Keratinocyte (primary cell): ENCODE measurements at places on chromosomes 7 and 10.

DNA sequence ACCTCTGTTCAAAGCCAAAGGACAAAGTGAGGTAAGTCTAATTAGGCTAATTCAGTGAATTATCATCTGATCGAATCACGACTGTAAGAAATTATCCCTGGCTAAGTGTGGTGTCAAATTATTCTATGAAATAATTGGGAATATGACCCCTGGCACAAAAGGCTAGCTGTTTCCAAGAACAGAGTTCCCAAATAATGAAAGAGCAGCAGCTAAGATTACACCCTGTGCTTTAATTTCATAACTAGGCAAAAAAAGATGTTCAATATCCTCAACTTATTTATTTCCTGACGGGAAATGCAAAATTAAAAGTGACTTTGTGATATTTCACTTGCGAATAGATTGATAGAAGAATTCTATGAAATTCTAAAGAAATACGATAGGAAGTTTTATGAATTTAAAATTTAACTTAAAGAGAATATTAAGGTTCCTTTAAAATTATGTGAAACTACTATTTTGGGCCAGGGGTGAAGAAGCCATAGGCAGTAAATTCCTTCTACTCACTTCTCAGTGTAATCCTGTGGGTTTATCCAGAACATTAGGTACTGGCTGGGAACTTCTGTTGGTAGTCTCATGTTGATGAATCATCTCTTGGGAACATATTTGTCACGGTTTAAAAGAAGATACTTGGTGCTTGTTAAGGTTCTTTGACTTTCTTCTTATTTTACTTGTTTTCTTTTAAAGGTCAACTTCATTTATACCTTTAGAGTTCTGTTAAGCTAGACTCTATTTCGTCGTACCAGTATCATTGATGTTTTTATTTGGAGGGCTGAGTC is 148.5 kb downstream of the POLR1F start:
- DNase-seq = no peak

GRCh38 chr7:28490831-28491230 is 78.5 kb downstream of the CREB5 start:
- DNase-seq = no peak

DNA sequence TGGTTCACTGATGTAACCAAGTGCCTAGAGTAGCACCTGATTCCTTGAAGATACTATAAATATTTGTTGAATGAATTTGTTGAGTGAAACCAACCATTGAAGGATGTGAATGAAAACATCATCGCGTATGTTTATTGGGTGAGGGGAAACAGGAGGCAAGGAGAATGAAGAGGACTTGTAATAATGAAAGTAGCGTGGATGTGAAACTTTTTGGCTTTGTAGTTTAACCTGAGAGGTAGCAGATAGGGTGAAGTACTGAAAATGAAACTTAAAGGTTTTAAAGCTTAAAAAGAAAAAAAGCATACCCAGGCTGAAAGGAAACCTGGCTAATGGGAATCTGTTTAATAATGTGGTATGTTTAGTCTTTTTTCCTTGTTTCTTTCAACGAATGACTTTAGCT is 5.2 kb downstream of the CCNY start:
- no peak for DNase-seq

GRCh38 chr7:31314781-31315180 is 25.7 kb downstream of the NEUROD6 start:
- DNase-seq = no peak

DNA sequence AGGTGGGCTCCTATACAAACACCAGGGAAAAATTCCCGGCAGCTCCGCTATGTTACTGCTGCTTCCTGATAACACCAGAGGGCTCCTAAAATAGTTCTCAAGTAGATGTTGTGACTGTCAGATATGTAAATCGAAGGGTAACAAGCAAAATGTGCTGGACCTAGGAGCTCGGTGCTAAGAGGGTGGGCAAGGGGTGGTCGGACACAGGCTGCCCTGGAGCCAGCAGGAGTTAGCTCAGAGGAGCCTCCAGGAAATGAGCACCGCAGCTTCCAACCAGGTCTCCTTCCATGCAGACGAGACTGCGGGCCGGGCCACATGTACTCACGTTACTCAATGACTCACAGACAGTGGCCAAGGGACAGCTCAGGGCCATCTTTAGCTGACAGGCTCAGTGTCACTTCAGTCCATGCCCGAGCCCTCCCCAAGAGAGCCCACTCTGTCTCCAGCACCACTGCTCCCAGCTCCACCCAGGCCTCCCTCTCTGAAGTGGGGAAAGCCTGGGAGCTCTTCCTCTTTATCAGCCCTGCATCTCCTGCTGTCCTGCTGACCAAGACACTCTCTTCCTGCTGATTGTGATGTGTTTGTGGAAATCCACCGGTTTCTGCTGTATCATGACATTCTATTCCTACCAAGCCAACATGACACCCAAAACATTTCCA is 37.2 kb upstream of the TMEM273 start:
- DNase-seq = no peak

DNA sequence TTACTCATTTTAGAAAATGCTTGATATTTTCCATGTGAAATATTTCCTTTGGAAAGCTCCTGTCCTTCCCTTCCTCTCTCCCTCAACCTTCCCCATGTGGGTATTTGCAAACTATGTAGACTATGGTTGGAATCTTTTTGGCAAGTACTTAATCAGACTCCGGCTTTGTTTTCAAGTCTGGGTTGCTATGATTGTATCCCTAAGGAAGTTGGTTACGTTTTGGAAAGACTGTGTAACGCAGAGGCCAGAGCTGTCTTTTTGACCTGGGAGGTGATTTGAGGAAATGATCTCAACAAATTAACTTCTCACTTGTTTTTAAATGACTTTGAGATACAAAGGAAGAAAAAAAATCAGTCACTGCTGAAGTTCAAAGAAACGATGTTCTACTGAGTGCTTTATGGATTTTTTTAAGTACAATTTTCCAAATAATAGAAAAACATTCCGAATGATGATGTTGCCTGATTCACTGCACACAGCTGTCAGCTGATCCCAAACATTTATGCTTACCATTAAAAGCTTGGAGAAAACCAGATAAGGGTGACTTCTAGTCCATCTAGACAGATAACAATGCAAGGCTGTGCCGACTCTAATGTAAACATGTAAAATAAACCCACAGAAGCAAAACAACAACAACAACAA is 145.5 kb upstream of the CELF2 start:
- no peak for DNase-seq

DNA sequence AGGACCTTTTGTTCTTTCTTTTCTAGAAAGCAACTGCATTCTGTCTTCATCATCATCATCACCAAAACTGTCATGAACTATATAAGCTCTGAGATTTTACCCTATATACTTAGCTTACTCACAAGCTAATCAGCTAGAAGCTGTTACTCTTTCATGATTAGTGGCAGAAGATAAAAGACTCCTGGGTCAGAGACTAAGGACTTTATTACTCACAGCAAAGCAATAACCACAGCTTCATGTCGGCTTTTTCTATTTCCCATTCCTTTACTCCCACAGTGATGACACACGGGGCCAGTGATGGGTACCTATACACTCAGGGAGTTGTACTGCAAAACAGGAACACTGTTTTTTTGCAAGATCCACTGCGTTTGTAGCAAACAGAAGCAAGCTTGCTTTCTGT is 8.4 kb upstream of the C10orf88 start:
- no peak for DNase-seq

- no peak for DNase-seq
Measured at GRCh38 chr10:75276069-75276872, 40.5 kb upstream of the COMTD1 start.

- DNase-seq = no peak
Measured at GRCh38 chr7:100894860-100895700, 608 bp downstream of the ACHE start.

DNA sequence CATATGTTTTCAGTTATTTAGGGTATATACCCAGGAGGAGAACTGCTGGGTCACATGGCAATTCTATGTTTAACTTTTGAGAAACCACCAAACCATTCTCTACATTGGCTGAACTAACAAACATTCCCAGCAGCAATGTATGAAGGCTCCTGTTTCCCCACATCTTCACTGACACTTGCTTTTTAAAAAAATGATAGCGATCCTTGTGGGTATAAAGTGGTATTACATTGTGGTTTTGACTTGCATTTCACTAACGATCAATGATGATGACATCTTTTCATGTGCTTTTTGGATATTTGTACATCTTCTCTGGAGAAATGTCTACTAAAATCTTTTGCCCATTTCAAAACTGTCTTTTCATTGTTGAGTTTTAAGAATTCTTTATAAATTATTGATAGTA is 51.2 kb upstream of the ANAPC16 start:
- no peak for DNase-seq

GRCh38 chr10:102615361-102615760 is 28.9 kb upstream of the TRIM8 start:
- no peak for DNase-seq

GRCh38 chr7:44852590-44852989 is 4.7 kb upstream of the H2AZ2 start:
- DNase-seq = no peak

DNA sequence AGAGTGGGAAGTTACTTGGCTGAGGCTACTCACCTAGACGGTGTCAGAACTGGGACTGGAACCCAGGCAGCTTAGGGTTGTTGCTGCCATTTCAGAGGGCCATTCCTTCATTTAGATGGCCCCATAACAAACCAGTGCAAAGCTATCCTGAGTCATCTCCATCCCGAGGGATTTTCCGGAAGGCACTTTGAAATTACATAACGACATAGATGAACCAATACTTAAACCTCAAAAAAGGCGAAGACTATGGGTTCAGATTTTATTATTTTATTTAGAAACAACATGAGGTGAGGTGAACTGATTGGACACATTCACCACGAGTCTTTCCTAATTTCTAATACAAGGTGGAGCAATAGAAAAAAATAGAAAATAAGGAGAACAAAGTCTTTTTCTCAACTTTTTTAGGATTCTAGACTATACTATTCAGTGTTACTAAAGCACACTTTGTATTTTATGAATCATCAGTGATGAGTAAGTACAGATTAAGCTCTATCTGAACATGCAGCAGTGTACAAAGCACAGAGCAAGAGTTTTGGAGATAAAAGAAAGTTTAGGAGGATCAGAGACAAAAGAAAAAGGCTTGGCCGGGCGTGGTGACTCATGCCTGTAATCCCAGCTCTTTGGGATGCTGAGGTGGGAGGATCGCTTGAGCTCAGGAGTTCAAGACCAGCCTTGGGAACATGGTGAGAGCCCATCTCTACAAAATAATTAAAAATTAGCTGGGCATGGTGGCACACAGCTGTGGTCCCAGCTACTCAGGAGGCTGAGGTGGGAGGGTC is 79.5 kb upstream of the SVIL start:
- DNase-seq = peak; percentile 56

GRCh38 chr10:24485304-24485703 is 238.4 kb downstream of the ARHGAP21 start:
- no peak for DNase-seq

DNA sequence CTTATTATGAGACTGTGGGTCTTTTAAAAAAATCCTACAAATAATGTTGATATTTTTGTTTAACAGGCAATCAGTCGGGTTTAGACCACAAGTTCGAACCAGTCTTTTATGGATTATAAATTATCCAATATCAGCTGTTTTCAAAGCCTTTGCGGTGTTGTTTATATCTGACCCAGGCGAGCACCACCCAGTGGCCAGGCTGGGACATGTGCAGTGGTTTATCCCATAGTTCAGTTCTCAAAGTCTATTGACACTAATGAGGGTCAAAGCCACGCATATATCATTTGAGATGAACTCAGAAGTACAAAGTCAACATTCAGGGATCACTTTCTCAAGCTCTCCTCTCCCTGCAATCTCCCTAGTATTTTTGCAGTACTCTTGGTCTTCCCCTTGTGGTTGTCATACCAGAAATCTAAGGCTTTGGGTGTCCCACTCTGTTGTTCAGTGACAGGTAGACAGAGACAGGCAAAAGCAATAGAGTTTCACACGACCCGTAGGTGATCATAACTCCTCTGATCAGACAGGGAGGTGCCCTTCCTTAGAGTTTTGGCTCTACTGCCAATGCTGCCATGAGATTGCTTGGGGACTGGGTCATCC is 117.4 kb upstream of the POM121L12 start:
- no peak for DNase-seq

GRCh38 chr10:6678211-6678803 is 98.2 kb upstream of the PRKCQ start:
- no peak for DNase-seq

GRCh38 chr10:94451883-94452519 is 49.7 kb downstream of the TBC1D12 start:
- DNase-seq = no peak

GRCh38 chr10:6706725-6707124 is 126.6 kb upstream of the PRKCQ start:
- no peak for DNase-seq

GRCh38 chr10:511101-511848 is 178.2 kb downstream of the DIP2C start:
- DNase-seq = peak; percentile 58

GRCh38 chr10:83073472-83073871 is 1065.8 kb upstream of the GHITM start:
- DNase-seq = no peak

DNA sequence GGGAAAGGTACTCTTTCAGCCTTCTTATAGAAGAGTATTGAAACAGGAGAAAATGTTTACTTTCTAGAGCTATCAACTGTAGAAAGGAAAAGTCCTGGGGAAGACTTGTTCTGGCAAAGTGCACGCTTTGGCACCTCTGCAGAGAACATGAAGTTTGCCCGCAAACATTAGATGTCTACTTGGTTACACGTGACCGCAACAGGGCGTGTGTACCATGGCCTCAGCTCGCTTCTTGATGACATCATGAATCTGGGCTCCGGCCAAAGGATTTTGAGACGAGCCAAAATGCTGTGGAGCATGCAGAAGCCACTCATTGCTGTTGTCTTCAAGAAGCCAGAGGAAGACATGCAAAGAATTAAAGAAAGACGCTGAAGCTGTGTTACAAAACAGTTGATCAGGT is 8.6 kb upstream of the TAS2R60 start:
- DNase-seq = peak; percentile 71

DNA sequence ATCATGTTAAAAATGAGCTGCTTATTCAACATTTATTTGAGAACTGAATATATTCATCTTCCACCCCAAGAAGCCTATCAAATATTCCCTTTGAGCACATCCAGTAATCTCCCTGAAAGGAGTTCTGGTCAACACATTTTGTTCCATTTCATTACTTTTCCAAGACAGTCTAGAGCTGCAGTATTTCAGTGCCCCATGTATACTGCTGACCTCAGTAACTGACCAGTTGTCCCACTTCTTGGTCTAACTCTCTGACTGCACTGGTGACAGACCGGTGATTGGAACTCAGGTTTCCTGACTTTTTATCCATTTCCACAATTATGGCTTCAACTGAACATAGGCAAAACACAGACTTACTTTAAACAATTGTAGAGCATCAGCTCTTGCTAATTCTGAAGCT is 206.8 kb upstream of the NPSR1 start:
- DNase-seq = no peak

GRCh38 chr7:2417981-2418481 is 14.6 kb downstream of the CHST12 start:
- no peak for DNase-seq

GRCh38 chr10:75432176-75432575 is 752 bp downstream of the LRMDA start:
- no peak for DNase-seq

DNA sequence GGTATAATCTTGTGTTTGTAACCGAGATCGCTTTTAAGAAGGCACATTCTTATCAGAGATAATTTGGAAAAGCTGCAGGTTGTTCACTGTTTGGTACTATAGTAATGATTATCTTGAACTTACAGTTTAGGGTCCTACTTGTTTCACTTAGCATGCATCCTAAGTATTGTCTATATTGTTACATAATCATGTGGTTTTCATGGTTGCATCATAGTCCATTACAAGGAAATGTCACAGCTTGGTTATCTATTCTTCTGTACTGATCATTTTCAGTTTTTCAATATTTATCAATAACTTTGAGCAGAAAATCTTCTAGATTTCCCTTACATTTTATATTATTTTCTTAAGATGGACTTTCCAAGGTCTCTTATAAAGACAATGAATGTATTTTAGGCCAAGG is 116.3 kb downstream of the PLPP4 start:
- no peak for DNase-seq
